ENCODE measurements at places on chromosomes 2 and 18. TPM values are rescaled to one million over a fixed set of nuclear protein-coding genes. Genes with fewer than 3 reads are reported as not detected.
A peak's percentile ranks its signal among the peaks of the same experiment; 100 is the strongest.

Gene IGFBP5
- polyA plus RNA-seq = 228 TPM

Gene SPOPL
- polyA plus RNA-seq = 9.1 TPM

Gene SATB2
- polyA plus RNA-seq = 5.1 TPM

Gene HMSD
- 0.53 TPM for polyA plus RNA-seq

Gene SP140
- 4.8 TPM for polyA plus RNA-seq

Gene CBLN2
- 0.80 TPM for polyA plus RNA-seq

Gene GPR75
- 2.3 TPM for polyA plus RNA-seq

Gene ZNF521
- polyA plus RNA-seq = 8.7 TPM

Gene WDSUB1
- 9.5 TPM for polyA plus RNA-seq

GRCh38 chr2:26318950-26319349, 27.0 kb upstream of the SELENOI start:
- no peak for DNase-seq

GRCh38 chr2:128408349-128409305, 90.0 kb upstream of the HS6ST1 start:
- peak; percentile 14 for DNase-seq

GRCh38 chr2:45168711-45169338, 159.6 kb upstream of the SIX2 start:
- DNase-seq = peak; percentile 18

DNA sequence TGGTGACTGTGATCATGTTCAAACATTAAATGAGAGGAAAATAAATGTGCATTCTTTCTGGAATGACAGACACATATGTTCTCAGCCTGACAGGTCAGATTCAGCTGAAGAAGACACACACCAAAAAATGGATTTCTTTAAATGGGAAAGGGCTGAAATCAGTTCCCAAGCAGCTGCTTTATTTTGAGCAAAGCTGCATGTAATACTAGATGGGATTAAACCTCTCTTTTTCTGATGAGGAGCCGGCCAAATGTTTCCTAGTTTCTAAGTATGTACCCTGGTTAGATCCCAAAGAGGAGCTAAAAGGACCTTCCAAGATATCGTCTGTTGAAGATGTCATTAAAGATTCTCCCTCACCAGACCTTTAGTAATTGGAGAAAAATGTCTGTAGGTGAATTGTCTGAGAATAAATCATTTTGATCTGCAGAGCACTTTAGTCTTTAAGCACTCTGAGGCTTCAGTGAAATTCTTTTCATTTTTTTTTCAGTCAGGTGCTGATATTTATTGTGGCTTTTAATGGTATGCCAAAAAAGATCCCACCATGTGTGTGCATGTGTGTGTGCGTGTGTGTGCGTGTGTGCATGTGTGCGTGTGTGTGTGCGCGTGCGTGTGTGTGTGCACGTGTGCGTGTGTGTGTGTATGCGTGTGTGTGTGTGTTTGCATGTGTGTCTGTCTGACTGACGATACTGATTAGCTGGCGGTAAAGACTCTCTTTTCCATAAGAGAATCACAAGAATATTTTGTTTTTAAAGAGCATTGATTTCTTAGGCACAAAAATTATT, 175.8 kb downstream of the IRS1 start:
- no peak for DNase-seq

- DNase-seq = no peak
Measured at GRCh38 chr2:218720048-218721041, 9.7 kb downstream of the TTLL4 start.

GRCh38 chr2:164015328-164016123, 279.7 kb upstream of the FIGN start:
- no peak for DNase-seq

DNA sequence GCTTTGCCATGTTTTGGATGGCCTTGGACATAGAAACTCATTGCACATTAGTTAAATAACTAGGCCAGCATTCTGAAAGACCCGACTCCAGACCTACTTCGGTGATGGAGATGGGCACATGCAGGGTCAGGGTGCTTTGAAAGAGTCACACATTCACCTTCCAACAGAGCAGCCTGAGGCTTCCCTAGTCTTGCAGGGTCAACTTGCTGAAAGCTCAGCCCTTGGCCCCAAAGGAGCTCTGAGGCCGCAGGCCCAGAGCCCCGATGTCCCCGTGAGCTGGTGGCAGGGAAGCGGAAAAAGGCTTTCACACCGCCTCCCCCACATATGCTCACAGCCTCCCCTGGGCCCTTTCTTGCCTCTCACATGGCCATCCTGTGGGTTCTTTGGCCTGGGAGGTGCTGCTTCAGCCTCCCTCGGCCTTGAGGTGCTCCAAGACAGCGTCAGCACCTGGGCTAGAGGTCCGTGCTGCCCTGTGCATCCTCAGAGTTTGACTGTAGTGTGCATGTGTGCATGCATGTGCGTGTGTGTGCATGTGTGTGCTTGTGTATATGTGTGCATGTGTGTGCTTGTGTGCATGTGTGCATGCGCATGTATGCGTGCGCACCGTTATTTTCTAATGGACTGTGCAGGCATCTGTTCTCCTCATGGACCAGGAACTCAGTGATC, 21.6 kb downstream of the LDLRAD4 start:
- no peak for DNase-seq

DNA sequence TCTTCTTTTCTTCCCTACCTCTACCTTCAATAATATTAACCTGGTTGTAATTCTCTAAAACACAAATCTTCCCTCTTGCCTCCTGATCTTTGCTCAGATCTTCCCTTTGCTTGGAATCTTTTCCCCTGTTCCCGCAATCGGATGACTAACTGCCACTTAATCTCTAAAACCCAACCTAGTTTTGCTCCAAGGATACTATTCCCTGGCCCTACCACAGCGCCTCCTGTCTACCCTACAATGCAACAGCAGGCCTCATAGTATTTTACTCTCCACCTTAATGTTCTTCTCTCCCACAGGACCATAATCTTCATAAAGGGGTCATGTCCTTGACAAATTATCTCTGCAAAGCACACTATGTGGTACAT, 246.8 kb upstream of the TNP1 start:
- DNase-seq = no peak

GRCh38 chr2:63023444-63023843, 27.2 kb upstream of the OTX1 start:
- DNase-seq = no peak

- no peak for DNase-seq
Measured at GRCh38 chr2:190043441-190043840, 19.1 kb downstream of the MSTN start.

DNA sequence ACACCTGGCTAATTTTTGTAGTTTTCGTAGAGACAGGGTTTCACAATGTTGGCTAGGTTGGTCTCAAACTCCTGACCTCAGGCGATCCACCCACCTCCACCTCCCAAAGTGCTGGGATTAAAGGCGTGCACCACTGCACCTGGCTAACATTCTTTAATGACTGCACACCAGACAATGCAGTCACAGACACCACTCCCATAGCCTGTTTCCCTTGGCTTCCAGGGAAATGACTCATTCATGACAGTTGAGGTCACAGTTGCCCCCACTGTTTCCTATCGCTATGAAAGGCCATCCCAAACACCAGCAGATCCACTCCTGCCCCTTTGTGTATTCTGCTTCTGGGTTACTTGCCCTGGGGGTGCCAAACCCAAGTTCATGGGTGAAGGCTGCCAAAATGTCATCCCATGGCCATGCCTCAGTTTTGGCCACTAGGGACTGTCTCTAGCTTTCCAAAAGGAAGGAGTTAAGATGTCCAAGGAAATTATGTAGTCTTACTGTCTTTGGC, 8.7 kb downstream of the CHMP1B start:
- DNase-seq = no peak

DNA sequence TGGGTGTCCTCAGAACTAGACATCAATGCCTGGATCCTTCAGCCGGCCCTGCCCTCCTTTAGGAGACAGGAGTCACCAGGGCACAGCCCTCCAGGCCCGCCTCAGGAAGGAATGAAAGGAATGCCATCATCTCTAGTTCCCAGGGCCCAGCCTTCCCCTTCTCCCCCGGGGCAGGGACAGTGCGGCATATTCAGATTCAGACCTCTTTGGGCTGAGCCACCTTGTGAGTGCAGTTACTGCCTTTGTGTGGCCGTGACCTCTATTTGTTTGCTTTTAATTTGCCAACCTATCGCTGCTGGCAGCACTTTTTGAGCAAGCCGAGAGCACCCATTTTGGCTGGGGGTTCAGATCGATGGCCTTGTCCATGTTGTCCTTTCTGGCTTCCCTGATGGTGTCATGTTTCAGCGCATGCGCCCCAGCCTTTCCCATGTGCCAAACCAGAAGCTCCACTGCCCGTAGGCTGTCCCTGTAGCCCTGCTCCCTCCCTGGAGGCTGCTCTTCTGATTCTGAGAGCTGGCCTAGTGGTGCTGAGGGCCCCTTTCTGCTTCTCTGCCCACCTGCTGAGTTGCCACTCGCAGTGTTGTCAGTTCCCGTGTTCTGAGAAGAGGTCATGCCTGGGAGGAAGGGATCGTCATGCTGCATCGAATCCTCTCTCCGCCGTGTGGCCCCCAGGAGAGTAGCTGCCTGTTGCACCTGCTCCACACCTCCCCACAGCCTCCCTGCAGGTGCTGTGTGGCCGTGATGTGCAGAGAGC, 10.9 kb downstream of the ANKRD23 start:
- peak; percentile 75 for DNase-seq

- DNase-seq = no peak
Measured at GRCh38 chr18:78528411-78529258, 451.0 kb upstream of the SALL3 start.

GRCh38 chr2:231429901-231430300, 34.4 kb downstream of the NCL start:
- no peak for DNase-seq

DNA sequence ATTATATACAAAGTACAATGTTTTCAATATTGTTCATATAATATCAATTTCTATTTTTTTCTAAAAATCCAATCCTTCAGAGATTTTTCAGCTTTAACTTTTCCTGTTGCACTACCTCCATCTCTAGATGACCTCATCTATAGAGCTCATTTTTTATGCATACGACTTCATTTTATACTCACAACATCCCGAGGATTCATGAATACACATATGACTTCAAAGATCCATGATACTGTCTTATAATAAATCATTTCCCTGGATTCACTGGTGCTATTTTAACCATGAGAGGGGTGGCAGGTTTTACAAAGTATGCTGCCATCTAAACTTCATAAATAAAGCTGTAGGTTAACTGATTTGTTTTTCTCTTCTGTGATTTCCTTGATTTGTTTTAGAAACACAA, 694.6 kb downstream of the EPHA4 start:
- no peak for DNase-seq

GRCh38 chr2:16093639-16094529, 153.5 kb downstream of the MYCN start:
- no peak for DNase-seq

DNA sequence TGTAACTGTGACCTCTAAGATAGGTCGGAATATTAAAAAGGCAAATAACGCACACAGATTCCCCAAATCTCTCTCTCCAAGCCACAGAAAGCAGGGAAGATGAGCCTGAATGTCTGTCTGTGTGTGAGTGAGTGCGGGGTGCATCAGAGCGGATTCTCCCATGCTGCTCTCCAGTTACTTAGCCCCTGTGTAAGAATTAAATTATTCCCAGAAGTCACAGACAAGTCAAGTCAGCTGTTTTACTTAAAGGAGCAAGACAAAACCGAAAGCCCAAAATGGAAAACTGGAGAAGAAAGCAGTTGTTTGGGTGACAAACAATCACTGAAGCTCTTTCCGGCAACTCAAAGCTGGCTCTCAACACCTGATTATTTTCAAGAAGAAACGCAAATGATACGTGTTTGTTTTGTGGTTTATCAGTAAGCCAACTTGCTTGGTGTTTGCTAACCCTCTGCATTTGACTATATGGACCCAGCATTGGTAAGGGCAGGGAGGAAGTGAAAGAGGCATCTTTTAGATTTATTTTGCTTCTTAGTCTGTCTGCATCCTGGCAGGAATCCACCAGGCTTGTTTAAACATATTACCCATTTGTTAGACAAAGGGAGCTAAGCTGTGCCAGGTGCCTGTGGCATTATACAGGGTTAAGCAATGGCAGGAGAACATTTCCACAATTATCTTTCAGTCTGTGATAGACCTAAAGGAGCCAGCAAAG, 121.5 kb upstream of the CREB1 start:
- DNase-seq = no peak

DNA sequence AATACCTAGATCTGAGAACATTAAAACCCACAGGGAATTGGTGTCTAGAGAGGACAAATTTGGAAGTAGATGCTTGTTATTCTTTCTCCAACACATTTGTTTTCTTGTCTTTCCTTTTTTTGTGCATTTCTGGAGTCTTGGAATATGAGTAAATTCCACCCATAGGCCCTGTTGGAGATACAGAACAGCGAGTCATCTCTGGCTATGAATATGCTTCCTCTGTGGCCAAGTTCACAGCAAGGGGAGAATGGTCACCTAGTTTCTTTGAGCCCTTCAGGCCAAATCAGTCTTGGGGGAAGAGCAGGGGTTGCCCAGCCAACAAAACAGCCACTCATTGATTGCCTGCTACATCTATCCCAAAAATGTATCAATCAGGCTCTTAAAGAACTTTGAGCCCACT, 31.3 kb downstream of the SP140L start:
- DNase-seq = no peak

GRCh38 chr18:45071956-45072355, 391.3 kb downstream of the SETBP1 start:
- no peak for DNase-seq

DNA sequence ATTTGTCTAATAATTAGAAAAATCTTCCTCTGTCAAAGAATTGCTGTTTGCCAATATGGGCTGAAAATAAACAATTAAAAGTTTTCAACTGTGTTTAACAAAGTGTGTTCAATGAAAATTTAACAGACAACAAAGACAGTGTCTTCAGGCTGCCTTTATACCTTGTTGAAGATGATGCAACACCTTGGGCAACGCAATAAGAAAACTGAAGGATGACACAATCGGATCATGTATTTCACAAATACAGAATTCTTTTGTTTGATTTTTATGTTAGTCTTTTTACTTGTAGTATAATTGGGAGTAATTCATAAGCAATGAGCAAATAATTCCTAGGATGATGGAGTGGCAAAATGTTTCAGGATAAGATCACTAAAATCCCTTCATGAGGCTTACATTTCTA, 27.8 kb downstream of the CHN1 start:
- no peak for DNase-seq

- no peak for DNase-seq
Measured at GRCh38 chr2:142723236-142723635, 154.2 kb upstream of the KYNU start.

DNA sequence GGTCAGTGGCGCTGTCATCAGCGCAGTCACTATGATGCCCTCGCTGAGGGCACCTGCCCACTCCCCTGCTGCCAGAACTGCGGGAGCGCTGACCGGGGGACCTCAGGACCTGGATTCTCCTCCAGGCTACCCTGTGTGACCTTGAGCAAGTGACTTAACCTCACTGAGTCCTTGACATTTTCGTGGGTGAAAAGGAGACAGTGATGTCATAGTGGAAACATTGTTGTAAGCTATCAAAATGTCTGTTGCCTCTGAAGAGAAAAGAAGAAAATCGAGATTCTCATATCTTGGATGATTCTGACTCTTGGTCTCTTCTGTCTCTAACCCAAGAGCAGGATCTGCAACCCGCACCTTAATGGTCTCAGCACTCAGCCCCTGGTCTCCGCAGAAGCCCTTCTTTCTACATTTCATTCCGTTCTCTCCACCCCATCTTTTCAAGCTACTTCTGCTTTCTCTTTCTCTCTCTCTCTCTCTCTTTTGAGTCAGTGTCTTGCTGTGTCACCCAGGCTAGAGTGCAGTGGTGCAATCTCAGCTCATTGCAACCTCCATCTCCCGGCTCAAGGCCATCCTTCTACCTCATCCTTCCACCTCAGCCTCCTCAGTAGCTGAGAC, 978 bp upstream of the TUBA4A start:
- no peak for DNase-seq

- DNase-seq = peak; percentile 41
Measured at GRCh38 chr18:45464619-45465018, 150.7 kb upstream of the SLC14A2 start.

- no peak for DNase-seq
Measured at GRCh38 chr18:36432880-36433555, 135.5 kb downstream of the FHOD3 start.

All from testis (tissue), 5 donors.